ENCODE measurements at places on chromosomes 2 and 18.

DNA sequence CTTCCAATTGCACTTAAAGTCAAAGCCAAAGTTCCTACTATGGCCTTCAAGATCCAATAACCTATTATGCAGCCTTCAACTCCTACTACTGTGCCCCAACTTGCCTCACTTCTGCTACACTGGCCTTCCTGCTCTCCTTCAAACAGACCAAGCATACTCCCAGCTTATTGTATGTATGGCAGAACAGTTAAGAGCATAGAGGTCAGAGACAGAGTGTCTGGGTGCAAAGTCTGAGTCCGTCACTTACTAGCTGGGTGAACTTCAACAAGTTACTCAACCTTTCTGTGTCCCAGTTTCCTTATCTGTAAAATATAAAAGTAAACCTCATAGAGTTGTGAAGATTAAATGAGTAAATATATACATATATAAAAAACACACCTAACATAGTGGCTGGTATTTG is 37.2 kb downstream of the YES1 start:
- DNase-seq = no peak

- DNase-seq = no peak
These were observed 33.7 kb downstream of the G6PC2 start for GRCh38 chr2:168934826-168935225.

GRCh38 chr2:184370954-184371353 is 227.4 kb upstream of the ZNF804A start:
- no peak for DNase-seq

DNA sequence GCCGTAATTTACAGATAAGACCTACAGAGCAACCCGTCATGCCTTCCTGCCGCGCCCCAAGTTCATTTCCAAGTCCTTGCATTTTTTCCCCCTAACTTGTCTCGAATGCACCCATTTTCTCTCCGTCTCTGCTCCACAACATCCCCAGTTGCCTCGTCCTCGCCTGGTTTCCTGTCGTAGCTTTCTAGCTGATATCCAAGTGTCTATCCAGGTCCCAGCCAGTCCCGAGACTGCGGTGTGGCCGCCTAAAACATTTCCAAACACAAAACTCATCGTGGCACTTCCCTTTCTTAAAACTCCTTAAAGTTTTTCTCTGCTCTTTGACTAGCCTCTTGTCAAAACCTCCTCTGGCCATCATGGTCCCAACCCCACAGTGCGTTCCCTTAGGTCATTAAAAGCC is 1.2 kb upstream of the BARD1 start:
- DNase-seq = no peak

GRCh38 chr2:75309596-75310463 is 110.5 kb upstream of the TACR1 start:
- no peak for DNase-seq

DNA sequence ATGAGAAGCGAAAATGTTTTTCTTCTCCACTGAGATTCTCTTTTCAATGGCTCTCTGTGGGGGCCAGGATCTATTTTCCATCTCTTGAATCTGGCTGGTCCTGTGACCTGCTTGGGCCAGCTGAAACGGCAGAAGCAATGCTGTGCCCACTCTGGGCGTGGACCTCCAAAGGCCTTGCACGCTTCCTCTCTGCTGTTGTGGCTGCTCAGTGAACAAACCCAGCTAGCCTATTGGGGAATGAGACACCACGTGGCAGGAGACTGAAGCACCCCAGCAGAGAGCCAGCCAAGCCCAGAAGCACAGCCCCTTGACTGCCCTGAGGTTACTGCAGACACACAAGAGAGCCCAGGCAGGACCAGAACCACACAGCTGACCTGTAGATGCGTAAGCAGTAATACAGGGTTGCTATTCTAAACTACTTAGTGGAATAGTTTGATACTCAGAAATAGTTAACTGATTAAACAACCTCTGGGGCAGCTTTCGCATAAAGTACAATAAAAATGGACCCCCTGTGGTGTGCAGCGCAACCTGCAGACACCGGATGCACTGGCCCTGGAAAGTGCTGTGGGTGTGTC is 221.7 kb upstream of the SH3BP4 start:
- DNase-seq = no peak

DNA sequence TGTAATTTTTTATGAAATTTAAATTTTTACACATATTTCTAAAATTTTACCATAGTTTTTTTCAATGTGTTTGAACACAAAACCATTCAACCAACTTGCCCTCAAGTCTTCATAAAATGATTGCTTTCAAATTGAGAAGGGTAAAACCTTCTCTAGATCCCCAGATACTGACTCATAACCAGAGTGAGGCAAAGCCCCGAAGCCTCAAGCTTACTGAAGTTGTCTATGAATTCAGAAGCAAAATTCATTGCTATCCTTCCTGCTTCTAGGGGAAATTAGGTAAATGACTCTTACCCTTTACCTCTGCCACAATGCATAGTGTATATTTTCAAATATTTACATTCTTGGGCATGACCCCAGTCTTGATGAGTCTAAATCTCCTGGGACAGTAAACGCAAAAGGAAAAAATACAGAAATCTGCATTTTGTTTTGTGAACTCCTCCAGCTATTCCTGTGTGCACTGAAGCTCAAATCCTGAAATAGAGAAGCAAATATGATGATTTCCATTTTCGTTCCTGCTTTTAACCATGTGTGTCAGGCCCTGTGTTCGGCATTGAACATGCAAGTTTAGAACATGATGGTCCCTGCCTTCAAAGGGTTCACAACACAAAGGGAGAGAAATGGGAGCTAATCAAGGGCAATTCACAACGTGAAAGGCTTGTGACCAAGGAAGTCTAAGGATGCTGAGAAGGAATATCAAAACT is 246.3 kb downstream of the SUCLG1 start:
- no peak for DNase-seq

- DNase-seq = no peak
These were observed 40.2 kb upstream of the GPR17 start for GRCh38 chr2:127605691-127606263.

- DNase-seq = no peak
These were observed 222.5 kb downstream of the DLGAP1 start for GRCh38 chr18:4232656-4233055.

DNA sequence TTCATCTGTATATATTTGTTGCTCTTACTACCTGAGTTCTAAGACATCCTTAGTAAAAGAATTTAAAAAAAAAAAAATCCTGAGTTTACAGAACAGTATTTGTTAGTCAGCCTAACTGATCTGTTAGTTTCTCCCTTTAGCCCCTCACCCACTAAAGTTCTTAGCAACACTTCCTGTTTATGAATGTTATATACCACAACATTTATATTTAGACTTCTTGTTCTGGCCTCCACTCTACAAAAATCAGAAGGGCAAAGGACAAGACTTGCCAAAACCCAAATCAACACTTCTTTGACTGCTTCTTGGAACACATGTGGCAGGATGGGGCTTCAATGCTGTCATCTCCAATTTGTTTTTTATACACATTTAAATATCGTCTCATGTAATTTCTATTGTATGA is 71.1 kb downstream of the MGAT5 start:
- no peak for DNase-seq

GRCh38 chr2:203806761-203807160 is 60.8 kb upstream of the CTLA4 start:
- no peak for DNase-seq

DNA sequence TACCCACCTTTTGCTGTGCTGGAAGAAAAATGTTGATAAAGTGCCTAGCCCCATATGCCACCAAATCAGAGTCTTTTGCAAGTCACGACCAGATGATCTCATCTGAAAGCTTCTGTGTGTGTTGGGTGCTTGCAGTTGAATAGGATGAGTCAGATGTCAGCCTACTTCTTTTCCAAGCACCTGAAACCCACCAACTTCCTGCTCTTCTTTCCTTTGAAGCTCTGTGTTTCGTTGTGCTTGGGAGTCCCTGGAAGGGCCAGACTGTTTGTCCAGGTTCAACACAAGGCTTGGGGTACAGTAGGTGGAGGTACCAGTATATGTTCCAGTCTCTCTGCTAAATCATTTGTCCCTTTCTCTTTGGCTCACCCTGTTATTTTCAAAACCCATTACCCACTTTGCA is 36.8 kb upstream of the LCLAT1 start:
- DNase-seq = no peak

- DNase-seq = no peak
These were observed 17.4 kb upstream of the COL6A3 start for GRCh38 chr2:237431372-237431771.

DNA sequence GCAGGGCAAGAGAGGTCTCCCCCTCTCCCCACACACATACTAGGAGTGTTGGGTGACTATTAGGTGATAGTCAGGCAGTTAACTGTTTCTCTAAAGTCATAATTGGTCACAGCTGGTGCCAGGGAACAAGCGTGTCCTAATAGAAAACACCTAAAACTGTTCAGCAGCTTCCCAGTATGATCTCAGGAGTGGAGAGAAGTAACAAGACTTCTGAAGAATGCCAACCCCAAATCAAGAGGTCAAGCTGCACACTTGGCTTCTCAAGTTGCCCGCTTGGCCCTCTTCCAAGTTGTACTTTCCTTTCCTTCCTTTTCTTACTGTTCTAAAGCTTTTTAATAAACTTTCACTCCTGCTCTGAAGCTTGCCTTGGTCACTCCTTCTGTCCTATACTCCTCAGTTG is 22.4 kb upstream of the STAT1 start:
- DNase-seq = no peak

GRCh38 chr2:56132138-56132537 is 51.7 kb upstream of the CCDC85A start:
- no peak for DNase-seq

DNA sequence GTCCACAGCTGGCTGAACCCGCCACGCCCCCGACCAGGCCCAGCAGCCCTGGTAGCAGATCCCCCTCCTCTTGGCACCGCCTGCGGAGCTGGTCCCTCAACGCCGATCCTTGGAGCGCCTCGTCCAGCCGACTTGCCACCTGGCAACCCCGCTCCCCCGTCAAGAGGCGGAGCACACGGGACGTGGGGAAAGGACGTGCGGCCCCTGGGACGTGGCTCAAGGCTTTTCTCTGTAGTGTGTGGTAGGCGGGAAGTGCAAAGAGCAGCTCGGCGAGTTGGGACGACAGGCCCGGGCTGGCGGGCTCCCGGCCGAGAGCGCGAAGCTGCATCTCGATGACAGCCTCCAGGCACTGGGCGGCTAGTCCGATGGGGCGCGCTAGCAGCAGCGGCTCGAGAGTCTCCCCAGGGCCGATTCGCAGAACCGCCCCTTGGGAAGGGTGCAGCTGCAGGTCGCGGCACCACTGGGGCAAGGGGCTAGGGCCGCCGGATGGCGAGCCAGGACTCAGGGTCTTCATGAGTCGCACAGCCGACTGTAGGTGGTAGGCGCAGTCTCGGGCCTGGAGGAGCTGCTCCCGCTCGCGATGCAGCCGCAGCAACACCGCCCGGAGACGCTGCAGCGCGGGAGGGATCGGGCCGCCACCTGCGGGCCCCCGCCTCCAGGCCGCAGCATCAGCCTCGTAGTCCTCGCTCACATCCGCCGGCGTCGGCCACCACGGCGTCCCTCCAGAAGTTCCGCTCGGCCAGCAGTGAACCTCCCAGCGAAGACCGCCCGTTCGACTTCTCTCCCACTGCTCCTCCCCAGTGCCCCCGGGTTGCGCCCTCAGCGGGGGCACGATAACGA is 617 bp downstream of the CCDC142 start:
- DNase-seq = no peak

DNA sequence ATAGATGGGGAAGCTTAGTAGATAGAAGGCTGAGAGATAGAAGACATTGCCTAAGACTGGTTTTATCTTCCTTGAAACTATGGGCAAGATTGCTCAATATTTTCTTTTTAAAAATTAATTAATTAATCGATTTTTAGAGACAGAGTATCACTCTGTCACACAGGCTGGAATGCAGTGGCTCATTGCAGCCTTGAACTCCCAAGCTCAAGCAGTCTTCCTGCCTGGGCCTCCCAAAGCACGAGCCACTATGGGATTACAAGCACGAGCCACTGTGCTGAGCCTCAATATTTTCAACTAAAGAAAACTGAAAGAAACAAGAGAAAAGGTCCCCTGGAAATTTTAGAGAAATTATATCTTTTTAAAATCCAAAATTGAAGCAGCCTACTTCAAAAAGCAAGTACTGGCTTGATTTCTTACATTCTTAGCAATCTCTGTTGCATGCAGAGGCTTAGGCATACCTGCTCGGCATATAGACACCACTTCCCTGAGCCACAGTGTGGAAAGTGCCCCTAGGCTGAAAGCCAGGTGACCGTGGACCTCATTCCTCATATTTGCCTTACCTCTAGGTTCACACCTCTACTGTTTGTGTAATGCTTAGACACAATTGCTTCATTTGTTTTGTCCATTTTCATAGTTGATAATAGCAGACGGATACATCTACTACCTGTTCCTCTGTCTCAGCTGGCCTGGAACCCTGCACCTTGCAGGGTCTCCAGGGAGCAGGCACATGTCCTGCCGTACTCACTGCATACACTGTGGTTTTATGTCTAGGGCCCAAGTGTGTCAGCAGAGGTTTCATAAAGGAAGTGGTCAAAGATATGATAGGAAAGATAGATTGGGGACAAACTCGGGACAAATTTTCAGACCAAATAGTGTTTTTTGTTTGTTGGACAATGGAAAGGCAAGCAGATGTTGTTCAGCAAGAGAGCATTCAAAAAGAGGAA is 166.5 kb upstream of the ALPP start:
- DNase-seq = no peak

GRCh38 chr2:230449901-230450467 is 34.0 kb downstream of the SP100 start:
- DNase-seq = no peak

- DNase-seq = no peak
These were observed 4.7 kb downstream of the SCYGR5 start for GRCh38 chr2:227671170-227671905.

- DNase-seq = no peak
These were observed 36.8 kb downstream of the SPC25 start for GRCh38 chr2:168853471-168853870.

DNA sequence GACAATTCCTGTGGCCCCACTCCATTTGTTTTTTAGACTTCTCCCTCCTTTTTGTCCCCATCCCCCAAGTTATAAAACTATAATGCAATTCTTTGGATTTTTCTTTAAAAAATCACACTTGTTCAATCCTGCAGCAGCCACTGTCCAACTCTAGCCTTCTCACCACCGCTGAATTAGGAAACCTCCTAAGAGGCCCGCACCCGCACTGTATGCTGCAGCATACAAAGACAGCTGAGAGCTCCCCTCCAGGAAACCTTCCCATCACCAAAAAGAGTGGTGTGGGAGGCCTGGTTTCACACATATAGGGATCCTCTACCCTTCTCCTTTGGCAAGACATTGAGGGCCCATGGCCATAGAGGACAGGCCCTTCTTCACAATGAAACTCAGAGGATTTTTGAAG is 2.9 kb downstream of the PCGF1 start:
- no peak for DNase-seq

DNA sequence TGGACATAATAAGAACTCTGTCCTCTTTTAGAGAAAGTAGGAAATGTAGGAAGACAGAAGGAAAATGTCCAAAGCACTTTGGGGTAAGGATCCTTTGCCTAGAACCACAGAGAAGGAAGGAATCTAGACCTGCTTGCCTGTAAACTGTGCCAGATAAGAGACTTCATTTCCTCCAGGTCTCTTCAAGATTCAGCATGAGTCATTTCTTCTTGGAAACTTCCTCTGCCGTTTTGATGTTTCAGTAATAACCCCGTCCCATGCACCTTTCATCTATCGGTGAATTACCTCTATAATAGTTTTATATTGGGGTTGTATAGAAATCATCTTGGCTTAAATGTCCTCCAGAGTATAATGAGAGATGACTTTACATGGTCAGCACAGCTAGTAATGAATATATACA is 63.2 kb upstream of the LRATD1 start:
- no peak for DNase-seq

All from stimulated activated CD8-positive, alpha-beta memory T cell treated with anti-CD3 and anti-CD28 coated beads, Interleukin-15, amount 100 ng/mL, for 24 hours (primary cell).